ENCODE measurements at places on chromosomes 4 and X.

- DNase-seq, result peak; percentile 91
Observed at GRCh38 chrX:154534526-154535322, 11.9 kb downstream of the G6PD start.

DNA sequence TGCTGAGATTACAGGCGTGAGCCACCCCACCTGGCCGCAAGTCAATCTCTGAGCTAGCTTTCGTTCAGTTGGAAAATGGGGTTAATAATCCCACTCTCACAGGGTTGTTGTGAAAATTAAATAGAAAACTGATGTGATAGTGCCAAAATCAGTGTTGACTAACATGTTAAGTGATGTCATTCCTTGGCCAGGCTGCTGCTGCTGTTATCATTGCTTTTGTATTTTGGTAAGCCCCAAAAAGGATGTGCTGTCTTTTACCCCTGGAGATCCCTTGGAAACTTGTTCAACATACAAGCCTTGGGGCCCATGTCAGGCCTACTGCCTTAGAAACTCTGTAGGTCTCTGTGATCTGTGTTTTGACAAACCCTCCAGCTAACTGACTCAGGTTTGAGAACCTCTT is 106.3 kb downstream of the AFF1 start:
- no peak for DNase-seq

- DNase-seq, result peak; percentile 83
Observed at GRCh38 chrX:57121162-57121755, at the start of gene SPIN2B. Gene SPIN2B (minus strand): TSS chrX:57121548.

DNA sequence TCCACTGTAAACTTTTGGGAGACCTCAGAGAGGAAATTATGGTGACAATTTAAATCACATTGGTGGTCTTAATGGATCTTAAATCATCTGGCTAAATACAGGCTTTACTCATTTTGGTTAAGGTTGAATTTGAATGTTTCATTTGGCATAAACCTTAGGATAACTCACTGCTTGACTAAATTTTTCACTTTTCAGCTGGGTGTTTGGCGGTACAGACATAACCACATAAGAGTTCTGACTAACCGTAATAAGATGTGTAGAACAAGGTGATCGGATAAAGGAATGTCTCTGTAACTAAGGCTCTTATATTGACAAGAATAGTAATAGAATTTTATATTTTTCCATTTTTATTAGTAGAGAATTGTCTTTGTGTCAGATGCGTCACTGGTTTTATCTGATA is 281.0 kb downstream of the BMPR1B start:
- DNase-seq, result no peak

DNA sequence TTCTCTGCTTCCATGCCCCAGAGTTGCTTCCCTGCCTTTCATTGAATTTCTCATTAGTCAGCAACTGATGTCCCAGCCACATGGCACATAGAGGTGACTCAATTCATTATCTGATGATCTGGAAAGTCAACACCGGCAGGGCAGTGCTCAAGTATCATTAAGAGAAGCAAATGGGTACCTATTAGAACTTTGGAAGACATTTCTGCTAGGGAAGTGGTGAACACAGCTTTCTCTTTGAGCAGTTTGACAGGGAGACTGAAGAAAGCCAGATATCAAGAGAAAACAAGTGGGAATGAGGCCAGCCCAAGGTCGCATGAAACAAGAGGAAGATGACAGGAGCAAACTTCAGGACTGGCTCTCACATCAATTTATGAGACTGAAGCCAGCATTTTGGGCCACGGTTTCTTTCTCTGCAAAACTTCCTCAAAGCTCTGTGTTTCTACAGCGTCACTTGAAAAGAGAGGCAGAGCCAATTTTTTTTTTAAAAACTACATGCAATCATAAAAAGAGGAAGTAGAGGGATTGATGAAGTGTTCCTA is 108.3 kb upstream of the RPS6KA3 start:
- DNase-seq, result no peak

- no peak for DNase-seq
Observed at GRCh38 chr4:54096295-54096962, 3.5 kb upstream of the GSX2 start.

DNA sequence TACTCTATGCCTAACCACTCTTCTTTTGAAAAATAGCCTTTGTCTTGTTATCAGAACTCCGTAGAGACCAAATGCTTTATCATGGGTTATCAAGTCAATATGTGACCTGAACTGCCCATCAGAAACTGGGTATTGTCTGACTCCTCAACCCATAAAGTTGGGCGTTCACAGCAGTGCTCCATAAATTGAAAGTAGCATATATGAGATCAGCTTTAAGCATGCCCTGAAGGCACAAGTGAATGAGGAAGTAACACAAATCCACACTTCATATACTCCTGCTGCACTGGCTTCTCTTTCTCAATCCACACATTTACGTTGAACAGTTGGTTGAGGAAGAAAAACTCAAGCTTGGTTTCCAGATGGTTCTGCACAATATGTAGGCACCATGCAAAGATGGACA is 1106.0 kb downstream of the STIM2 start:
- no peak for DNase-seq

DNA sequence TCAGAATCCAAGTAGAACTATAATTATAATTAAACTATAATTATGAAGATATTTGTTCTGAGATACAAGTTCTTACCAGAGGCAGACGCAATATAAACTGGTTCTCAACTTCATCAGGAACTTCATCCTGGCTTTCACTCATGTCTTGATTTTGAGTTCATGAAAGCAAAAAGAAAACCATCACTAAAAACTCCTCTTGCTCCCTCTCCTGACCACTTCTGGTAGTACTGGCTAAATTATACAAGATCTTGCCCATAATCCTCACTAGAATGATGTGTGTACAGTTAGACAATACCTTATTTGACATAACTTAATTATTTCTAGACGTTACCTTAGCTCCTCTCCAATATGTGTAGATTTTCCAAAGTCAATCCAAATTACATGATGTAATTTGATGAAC is 3.7 kb downstream of the TAF7L start:
- DNase-seq, result no peak

GRCh38 chr4:168293386-168293975 is 25.1 kb downstream of the DDX60 start:
- DNase-seq, result no peak

GRCh38 chrX:19991350-19991718 is 473 bp upstream of the BCLAF3 start:
- DNase-seq, result no peak

- DNase-seq, result no peak
Observed at GRCh38 chr4:38080061-38080974, 120.1 kb downstream of the PTTG2 start.

All from right forelimb (tissue), 1 donor.